ENCODE measurements at places on chromosomes 3 and 15.

DNA sequence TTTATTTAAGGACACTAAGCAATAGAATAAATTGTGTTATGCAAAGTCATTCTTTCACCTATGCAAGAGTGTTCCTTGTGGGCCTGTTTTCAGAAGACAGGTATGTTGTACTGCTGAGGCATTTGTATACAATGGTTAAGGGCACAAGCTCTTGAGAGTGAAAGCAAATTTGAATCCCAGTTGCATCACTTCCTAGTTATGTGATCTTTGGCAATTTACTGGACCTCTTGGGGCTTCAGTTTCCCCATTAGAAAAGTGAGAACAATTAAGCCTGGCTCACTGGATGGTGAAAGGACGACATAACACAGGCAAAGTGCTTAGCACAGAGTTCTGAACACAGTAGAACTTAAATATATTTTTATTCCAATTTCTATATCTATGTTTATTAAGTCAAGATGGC, 117.4 kb downstream of the EFHB start:
- no peak for DNase-seq

DNA sequence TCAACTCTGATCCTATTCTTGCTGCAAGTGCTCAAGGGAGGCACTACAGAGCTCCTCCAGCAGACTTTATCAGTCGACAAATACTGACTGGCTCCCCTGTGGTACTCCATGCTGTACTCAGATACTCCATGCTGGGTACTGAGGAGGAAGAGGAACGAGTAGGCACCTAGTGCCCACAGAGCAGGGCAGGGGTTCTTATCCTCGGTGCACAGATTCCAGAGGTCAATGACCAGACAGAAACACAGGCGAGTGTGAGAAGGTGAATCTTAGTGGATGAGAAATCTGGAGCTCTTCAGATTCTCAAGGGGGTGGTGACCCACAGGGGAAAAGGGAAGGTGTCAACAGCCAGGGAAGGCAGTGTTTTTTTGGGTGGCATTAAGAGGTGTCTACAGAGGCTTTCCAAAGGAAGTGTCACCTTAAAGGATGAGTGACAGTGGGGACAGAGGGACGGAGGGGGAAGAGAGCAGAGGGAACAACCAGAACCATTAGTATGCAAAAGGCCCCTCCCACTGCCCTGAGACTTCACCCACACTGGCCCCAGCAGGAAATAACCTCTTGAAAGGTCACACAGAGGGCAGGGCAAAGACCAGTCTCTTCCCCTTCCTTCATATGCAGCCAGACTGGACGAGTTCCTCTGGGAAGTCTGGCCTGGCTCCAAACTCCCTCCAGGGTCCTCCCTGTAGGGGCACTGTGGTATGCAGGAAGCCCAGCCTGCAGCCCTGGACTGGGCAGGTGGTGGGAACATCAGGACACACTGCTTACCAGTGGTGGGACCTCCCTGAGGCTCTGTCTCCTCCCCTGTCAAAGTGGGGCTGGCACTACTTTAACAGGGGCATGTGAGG, 27.5 kb downstream of the CCDC12 start:
- no peak for DNase-seq

DNA sequence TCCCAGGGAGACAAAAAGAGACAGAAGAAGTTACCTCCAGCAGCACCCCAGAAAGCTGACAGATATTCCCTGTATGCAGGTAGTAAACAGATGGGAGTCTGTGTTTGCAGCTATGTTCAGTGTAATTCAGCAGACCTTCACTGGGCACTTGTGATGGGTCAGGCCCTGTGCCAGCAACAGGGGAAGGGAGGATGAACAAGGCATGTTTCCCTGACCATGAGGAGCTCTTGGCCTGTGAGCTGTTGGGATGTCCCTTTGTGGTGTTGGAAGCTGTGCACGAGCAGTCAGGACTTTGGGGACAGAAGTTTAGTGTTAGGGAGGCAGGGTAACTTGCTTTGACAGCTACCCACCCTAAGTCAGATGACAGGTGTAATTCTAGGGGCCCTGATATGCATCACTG, 106.0 kb upstream of the TRIM42 start:
- no peak for DNase-seq

- DNase-seq, result no peak
These were observed 6.4 kb upstream of the ANKDD1A start for GRCh38 chr15:64905119-64905831.

- DNase-seq, result no peak
These were observed 18.5 kb downstream of the MESD start for GRCh38 chr15:80971143-80971542.

- no peak for DNase-seq
These were observed 357.4 kb downstream of the GAP43 start for GRCh38 chr3:115980709-115981108.

DNA sequence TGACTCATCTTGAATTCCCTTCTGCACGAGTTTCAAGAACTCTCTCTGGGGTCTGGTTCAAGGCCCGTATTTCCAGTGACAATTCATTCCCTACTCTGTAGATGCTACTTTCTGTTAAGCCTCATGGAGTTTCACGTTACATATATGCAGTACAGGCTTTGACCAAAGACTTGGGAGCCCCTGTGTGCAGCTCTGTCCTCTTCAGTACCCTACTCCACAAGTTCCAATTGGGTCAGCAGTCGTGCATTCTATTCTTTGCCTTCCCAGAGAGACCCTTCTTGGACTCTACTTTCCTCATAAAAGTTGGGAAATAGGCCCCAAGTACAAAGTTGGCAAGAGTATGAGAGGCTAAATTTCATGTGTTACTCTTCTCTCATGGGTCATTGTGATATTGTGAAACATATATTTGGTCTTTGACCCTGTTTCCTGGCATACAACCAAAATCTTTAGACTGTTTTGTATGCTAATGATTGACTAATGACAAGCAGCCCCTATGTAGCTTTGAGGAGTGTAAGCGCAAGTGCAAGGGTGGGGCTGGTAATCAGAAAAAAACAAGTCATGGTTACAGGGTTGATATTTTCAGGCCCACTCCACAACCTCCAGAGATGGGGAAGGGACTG, 15.0 kb upstream of the CCDC50 start:
- DNase-seq, result no peak

DNA sequence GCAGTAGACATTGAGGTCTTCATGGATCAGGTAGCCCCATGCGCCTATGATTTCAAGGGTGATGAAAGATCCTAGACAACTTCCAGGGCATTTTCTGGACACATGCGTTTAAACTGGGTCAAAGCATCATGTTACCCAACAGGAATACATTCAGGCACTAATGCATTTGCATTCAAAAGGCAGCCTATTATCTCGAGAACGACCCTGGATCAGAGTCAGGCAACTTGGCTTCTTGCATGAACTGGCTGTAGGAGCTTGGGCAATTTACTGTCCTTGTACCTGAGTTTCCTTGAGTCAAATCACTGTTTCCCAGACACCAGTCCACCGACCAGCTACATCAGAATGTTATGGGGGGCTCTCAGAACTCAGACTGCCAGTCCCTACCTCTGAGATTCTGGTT, 51.5 kb upstream of the CHST2 start:
- no peak for DNase-seq

DNA sequence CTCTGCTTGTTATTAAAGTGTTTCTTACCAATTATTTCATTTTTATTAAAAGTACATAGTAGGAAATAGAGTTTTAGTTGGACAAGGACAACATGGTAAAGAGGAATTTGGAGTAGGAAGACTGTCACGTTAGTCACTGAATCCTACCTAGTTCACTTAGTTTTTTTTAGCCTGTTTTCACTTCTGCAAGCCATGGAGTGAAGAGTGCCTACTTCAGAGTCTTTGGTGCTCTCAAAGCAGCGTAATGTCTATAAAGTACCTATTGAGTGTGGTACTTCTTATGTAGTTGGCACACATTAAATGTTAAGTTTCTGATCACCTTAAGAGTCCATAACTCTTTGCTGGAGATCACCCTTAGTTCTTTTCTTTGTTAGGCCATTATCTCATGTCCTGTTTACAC, 78.7 kb downstream of the LPP start:
- DNase-seq, result no peak

DNA sequence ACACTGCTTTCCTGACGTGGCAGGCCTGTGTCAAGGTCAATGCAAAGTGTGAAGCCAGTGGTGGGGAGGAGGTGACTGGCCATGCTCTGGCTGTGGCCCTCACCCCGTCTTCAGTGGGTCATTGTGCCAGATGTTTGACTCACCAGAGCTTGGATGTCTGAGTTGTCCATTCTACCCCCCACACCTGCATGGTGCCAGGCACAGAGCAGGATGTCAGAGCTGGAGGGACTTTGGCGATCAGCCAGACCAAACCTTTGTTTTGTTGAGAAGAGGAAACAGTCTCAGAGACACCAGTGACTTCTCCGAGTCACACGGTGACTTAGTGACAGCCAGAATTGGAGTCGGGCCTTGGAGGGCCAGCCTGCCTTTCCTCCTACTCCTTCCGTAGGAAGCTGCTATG, 49.5 kb downstream of the SMAD6 start:
- no peak for DNase-seq

DNA sequence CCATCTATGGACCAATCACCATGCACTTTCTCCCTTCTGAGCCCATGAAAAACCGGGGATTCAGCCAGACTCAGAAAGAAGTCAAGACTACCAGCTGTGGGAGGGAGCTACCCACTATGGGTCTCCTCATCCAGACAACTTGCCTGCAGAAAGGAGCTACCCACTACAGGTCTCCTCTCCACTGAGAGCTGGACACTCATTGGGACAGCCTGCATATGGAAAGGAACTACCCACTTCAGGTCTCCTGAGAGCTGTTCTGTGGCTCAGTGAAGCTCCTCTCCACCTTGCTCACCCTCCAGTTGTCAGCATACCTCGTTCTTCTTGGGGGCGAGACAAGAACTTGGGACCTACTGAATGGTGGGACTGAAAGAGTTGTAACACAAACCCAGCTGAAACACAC, 22.3 kb upstream of the ZBED2 start:
- no peak for DNase-seq

- DNase-seq, result no peak
These were observed 59.7 kb upstream of the TMEM108 start for GRCh38 chr3:132978464-132978863.

GRCh38 chr3:152156880-152157279, 111.8 kb upstream of the MBNL1 start:
- DNase-seq, result no peak

- DNase-seq, result no peak
These were observed 376.1 kb upstream of the CFAP20DC start for GRCh38 chr3:59425942-59426341.

GRCh38 chr3:49582177-49582576, 27.9 kb downstream of the BSN start:
- DNase-seq, result no peak

DNA sequence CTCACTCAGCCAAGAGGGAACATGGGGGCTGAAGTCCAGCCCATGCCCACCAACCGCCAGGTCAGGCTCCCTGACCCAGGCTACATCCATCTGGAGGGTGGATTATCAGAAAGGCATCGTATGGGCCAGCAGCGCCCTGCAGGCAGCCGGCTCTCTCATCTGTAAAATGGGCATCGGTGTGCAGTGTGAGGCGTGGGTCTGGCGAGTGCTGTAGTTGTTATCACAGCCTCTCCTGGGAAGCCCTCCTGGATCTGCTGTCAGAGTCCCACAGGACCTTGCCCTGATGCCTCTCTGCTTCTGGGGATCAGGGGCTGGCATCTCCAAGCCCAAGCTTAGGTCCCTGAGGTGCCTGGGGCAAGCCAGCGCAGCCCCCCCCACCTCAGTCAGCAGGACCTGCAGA, 27.4 kb downstream of the CFAP100 start:
- DNase-seq, result no peak

All from NCI-H1436 (cell line).